ENCODE measurements at places on chromosomes 5 and 9.

GRCh38 chr9:71895117-71895516, 15.9 kb downstream of the ABHD17B start:
- DNase-seq = no peak

- DNase-seq = no peak
Measured at GRCh38 chr9:132755096-132755495, 84.8 kb downstream of the GTF3C4 start.

- DNase-seq = no peak
Measured at GRCh38 chr5:68891718-68892117, 202.1 kb upstream of the SLC30A5 start.

DNA sequence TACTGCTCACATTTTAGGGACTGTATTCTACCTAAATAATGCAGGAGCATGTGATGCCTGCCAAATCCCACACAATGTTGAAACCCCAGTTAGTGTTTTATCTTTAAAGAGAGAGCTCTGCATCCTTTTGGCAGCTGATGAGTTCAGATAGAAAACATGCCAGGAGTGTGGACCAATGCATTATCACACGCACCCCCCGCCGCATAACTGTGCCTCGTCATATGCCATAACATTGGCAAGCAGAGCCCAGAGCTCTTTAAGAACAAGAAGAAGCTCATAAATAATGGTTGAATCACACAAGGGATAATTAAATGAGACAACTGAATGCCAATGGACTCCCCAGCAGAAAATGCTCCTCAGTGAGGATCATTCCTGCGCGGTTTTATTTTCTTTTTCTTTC, 52.8 kb upstream of the RORB start:
- DNase-seq = no peak

DNA sequence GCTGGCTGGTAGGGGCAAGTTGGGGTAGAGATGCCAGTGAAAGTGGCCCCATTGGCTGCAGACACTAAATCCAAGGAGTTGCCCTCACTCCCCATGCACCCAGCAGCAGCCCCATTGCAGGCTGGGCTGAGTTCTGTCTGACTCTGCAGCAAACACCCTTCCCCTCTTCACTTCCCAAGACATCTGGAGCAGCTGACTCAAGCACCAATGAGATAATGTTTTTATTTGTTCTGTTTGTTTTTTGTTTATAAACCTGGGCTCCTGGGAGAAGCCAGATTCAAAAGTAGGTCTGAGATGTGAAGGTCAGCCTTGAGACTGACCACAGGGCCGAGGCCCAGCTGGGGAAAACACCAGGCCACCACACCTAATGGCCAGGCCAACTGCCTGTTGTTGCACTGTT, 545.9 kb upstream of the KLF4 start:
- no peak for DNase-seq

Data from stimulated activated CD8-positive, alpha-beta memory T cell treated with anti-CD3 and anti-CD28 coated beads, Interleukin-2, amount 100 ng/mL, for 1 hour (primary cell).